ENCODE measurements at places on chromosomes 11 and 22.
A peak's percentile ranks its signal among the peaks of the same experiment; 100 is the strongest.

DNA sequence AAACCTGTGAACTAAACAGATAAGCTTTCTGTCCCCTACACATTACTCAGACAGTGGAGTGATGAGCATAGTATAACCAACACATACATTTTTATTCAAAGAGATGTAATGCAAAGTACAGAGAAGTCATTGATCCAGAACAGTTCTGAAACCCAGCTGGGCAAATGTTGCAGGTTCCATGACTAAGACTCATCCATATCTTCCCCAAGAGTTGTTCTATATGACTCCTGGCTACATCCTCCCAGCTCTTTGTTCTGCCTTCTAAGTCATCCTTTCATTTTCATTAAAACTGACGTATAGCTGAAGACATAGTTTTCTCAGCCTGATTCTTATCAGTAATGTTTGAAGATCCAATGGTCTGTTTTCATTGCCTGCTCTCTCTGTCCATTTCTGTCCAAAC is 47.3 kb downstream of the PLAAT5 start:
- DNase-seq: no peak

GRCh38 chr11:64443001-64443400 is 84.0 kb downstream of the RPS6KA4 start:
- no peak for DNase-seq

DNA sequence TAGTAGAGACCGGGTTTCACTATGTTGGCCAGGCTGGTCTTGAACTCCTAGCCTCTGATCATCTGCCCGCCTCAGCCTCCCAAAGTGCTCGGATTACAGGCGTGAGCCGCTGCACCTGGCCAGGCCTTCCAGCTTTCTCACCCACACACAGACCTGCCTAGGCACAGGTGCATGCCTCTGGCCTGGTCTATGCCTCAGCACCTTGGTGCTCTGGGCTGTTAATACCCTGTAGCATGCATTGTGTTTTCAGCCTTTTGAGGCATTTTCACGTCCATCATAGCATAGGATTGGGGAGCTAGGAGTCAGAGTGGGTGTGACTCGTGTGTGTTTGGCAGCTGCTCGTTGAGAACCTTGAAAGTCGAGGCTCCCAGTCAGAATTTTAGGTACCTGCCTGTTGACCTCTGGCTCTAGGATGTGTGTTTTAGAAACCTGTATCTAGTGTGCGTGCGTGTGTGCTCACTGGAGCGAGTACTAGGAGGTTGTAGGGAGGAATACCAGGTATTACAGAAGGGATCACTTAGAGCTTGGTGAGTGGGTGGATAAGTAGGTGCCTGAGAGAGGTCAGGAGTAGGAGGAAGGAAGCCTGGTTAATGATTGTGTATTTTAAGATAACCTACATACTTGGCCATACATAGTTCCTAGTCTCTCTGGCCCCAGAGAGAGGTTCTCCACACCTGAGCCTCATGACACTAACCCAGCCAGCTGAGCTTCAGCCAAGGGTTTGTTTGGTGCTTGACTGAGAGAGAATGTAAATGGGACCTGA is 20.0 kb downstream of the CRKL start:
- DNase-seq: no peak

DNA sequence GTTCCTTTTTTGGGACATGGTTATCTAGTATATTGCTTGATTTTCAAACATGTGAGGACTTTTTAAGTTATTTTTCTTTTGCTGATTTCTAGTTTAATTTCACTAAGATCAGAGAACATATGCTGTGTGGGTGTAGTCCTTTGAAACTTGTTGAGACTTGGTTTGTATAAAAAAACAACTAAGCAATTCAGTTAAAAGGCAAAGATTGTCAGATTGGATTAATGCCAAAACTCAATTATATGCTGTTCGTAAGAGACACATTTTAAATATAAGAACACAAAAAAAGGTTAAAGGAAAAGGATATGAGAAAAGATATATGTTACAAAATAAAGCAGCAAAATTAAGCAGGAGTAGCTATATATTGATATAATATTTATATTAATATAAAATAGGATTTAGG is 17.8 kb upstream of the RRM1 start:
- DNase-seq: no peak

- peak; percentile 80 for DNase-seq
These were observed at the start of gene PARVG for GRCh38 chr22:44180706-44181032. Gene PARVG, plus strand, starts transcription at chr22:44180925. Its CDS starts 2,405 bp downstream, at chr22:44183330.
